ENCODE measurements at places on chromosomes 1 and 21.

DNA sequence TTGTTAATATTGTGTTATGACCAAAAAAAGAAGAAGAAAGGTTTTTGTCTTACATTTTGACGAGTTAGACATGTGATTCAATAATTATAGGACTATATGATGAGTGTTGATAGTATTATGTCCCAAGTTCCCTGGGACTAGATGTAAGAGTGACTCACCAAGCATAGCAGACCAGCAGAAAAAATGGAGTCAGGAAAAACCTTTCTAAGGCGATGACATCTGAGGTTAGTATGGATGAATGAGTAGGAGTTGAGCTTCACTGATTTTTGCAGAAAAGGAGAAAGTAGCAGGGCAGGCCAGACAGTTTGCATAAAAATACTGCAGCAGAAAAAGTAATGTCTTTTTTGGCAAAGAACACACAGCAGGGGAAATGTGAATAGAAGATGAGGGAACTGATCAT is 1041.3 kb upstream of the ADGRL4 start:
- DNase-seq: no peak

DNA sequence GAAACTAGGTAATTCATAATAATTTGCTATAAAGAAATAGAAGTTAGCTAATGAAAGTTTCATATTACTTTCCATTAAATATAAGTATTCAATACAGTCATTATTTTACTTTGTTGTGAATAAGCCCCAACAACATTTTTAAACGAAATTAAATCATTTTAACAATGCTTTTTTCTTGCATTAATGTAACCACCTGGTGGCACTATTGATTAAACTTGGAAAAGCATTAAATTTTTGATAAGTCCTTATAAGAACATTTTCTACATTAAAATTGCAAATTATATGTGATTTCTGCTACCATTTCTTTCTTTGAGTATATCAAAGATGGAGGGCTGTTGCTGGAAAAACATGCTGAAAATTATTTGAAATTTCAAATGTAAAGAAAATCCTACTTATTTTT is 918.8 kb upstream of the TMPRSS15 start:
- no peak for DNase-seq

DNA sequence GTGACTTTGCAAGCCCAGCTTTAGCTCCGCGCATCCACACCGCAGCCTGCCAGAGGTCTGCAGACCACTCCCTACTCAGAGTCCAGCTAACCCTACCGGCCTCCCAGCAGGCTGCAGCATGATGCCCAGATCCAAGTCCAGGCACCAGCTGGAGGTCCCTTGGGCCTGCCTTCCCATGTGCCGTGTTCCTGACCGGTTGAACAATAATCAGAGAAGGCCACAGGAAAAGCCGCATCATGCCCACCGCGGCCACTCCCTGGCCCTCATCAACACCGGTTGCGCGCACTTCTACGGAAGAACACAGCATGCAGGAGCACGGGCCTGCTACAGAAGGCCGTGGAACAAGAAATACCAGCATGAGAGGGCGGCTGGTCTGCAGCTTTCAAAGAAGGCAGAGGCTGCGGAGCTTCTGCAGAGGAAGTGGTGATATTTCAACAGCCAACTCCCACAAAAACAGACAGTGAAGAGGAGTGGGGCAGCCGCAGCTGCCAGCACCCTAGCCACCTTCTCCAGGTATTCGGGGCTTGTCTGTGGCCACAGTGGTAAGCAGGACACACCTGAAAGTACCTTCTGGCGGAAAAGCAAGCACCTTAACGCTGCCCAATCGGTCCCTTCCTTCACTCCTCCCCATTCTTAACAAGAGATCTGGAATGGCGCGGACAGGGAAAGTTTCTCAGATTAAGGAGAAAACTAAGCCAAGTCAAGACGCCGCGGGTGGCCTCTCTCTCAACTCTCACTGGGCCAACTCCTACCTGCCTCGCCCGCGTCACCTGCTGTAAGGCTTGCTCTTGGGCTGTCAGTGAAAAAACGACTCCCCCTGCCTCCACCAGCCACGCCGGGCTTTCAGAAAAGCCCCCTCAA is 1.5 kb downstream of the PGBD5 start:
- no peak for DNase-seq

DNA sequence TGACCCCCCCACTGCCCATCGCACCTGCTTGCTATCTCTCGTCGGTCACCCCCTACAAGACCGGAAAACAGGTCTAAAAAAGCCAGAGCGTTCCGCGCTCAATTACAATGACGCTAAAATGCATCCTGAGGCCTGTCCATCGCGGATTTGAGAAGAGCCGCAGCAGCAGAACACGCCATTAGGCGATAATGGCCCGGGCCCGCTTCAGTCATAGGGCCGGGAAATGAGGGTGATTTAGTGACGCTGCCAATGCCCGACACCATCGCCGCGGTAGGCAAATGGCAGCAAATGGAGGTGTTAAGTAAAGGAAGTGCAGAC is 64.1 kb upstream of the SSX2IP start:
- no peak for DNase-seq

GRCh38 chr1:98398649-98399048 is 262.9 kb upstream of the SNX7 start:
- no peak for DNase-seq

DNA sequence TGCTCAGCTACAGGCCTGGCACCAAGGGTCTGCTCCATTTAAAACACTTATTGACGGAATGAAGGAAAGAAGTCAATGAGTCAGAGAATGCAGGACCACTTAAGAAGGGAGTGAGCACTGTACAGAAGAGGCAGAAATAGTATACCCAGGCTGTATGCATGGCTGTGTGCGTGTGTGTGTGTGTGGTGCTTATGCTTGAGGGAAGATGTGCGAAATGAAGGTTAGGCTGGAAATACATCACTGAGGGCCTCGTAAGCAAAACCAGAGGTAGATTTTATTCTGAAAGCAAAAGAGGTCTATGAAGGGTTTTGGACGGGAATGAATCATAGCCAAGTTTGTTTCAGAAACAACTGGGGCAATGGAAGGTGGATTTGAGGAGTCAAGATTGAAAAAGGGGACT is 9.7 kb upstream of the ADGRB2 start:
- no peak for DNase-seq

- no peak for DNase-seq
These were observed 9.8 kb downstream of the PPFIA4 start for GRCh38 chr1:203036135-203036534.

DNA sequence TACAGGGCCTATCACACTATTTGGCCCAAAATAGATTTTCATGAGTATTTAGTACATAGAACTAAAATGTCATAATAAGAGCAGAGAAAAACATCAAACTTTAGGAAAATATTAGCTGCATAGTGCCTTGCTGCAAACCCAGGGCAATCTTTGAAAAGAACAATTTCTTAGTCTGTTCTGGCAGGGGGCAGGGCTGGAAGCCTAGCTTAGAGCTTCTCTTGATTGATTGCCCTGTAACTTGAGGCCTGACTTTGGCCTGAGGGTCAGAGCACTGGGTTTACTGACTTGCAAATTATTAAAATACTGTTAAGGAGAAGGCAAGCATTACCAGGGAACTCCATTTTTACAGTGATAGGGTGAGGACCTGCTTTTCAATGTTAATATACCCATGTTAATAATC is 115.8 kb upstream of the SPAG17 start:
- no peak for DNase-seq

GRCh38 chr1:177033628-177034027 is 130.9 kb downstream of the ASTN1 start:
- no peak for DNase-seq

Data from activated naive CD4-positive, alpha-beta T cell (primary cell).